IMR-90 (cell line): ENCODE measurements at places on chromosomes 12 and 14. TPM values are rescaled to one million over a fixed set of nuclear protein-coding genes. Genes with fewer than 3 reads are reported as not detected.

LTBP2 gene
- 79.3 and 81.8 TPM in 2 replicates for polyA plus RNA-seq

FAM181A gene
- not detected in 2 replicates for polyA plus RNA-seq

KIF26A gene
- polyA plus RNA-seq, result 0.03 TPM in 1 of 2 replicates, not detected in the other

NDUFA12 gene
- 114 and 135 TPM in 2 replicates for polyA plus RNA-seq

RGS6 gene
- polyA plus RNA-seq, result not detected in 2 replicates

TEX22 gene
- 0.10 and 0.11 TPM in 2 replicates for polyA plus RNA-seq

EXD2 gene
- 9.0 and 11.0 TPM in 2 replicates for polyA plus RNA-seq

OAS2 gene
- not detected in 2 replicates for polyA plus RNA-seq

SCYL2 gene
- polyA plus RNA-seq, result 13.3 and 15.3 TPM in 2 replicates

REP15 gene
- 0.48 and 0.75 TPM in 2 replicates for polyA plus RNA-seq

SLC39A5 gene
- polyA plus RNA-seq, result not detected in 2 replicates

HOXC10 gene
- 0.15 TPM in 1 of 2 replicates, not detected in the other for polyA plus RNA-seq

SLC10A1 gene
- polyA plus RNA-seq, result 0.03 TPM in 1 of 2 replicates, not detected in the other

RNASE1 gene
- not detected in 2 replicates for polyA plus RNA-seq

DPY19L2 gene
- 0.90 and 1.6 TPM in 2 replicates for polyA plus RNA-seq

SAV1 gene
- polyA plus RNA-seq, result 14.7 and 17.0 TPM in 2 replicates

RILPL2 gene
- polyA plus RNA-seq, result 2.1 and 2.2 TPM in 2 replicates

BLOC1S1 gene
- polyA plus RNA-seq, result 280 and 285 TPM in 2 replicates

IL26 gene
- not detected in 2 replicates for polyA plus RNA-seq

ZDHHC17 gene
- polyA plus RNA-seq, result 23.3 and 24.8 TPM in 2 replicates

HCAR2 gene
- polyA plus RNA-seq, result not detected in 2 replicates
